ENCODE measurements at places on chromosomes 4 and X.

GRCh38 chrX:70437921-70438665, 6.5 kb upstream of the DLG3 start:
- no peak for DNase-seq

GRCh38 chr4:74161666-74162450, 3.9 kb downstream of the MTHFD2L start:
- DNase-seq = no peak

GRCh38 chr4:40254608-40255392, 58.0 kb downstream of the RHOH start:
- DNase-seq = no peak

GRCh38 chrX:118047446-118048186, 69.0 kb downstream of the KLHL13 start:
- no peak for DNase-seq

DNA sequence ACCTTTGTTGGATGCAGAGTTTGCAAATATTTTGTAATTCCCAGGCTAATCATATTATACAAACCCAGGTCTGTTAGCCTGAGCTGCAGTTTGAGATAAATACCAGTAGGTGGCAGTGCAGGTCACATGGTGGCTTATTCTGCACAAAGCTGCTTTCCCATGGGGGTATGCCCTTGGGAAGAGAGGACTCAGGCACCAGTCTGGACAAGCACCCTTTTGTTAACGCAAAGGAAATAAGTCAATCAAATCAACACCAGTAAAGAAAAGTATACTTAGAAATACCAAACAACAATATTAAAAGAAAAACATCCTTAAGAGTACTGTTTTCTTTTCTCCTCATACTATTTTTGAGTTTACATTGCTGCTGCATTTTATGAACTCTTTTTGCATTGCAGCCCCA, 389.0 kb upstream of the ZFP42 start:
- no peak for DNase-seq

DNA sequence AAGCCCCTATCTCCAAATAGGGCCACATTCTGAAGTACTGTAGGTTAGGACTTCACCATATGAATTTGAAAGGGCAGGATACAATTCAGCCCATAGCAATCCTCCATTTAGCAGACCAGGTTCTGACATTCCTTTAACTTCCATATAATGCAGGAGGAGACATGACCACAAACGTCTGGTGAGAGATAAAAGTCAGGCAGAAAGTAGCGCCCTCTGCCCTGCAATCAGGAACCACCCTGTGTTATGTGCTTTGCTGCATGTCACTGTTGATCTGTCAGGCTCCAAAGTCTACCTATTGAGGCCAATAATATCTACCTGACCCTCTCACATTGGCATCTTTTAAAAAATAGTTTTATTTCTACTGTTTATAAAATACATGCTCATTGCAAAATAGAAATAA, 30.2 kb upstream of the SEPSECS start:
- no peak for DNase-seq

- DNase-seq = peak; percentile 88
Observed at GRCh38 chr4:53929955-53930798, 134.2 kb downstream of the CHIC2 start.

DNA sequence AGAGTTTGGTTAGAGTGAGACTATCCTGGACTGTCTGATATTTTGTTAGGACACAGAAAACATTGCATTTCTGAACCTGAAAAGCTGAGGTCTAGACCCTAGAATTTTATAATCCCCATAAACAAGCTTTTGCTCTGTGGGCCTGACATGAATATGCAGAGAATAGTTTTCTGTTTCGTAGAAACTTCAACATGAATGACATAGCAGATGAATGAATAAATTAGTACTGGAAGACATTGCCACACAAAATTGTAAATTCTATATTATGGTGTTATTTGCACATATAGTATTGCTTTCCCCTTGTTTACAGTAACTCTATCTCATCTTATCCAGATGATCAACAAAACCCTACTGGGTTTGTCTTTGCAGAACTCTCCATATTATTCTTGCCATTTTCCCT, 54.9 kb upstream of the MAML3 start:
- no peak for DNase-seq

DNA sequence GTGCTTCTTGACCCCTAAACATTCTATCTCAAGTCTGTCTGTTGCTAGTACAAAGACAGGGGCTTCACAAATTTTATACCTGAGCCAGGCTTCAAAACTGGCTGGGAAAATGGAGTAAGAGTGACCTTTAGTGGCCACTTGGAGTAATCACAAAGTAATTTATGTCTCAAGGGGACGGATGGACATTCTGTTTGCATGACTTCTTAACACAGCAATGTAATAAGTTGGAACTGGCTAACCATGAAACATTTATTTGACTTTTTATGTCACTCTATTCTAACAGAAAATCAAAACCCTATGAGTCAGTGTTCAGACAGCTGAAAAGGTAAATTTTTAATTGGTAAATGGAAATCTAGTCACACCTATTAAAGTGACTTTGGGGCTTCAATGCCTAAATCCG, 600.6 kb downstream of the ANKRD50 start:
- no peak for DNase-seq

DNA sequence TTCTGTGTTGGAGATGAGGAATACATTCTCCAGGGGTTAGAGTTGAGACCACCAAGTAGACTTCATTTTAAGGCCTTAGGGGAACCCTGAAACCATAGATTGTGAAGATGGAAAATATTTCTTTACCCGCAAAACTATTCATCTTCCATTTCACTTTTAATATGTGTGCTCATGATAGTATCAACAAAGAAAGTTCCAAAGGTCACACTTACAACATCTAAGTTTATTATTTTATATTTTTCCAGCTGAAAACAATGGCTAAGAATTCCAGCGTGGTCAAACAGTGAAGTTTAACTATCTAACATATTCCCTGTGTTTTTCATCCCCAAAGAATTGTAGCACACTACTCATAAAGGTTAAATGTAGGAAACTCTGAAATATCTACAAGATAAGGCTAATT, 214.5 kb upstream of the GIMD1 start:
- DNase-seq = no peak

DNA sequence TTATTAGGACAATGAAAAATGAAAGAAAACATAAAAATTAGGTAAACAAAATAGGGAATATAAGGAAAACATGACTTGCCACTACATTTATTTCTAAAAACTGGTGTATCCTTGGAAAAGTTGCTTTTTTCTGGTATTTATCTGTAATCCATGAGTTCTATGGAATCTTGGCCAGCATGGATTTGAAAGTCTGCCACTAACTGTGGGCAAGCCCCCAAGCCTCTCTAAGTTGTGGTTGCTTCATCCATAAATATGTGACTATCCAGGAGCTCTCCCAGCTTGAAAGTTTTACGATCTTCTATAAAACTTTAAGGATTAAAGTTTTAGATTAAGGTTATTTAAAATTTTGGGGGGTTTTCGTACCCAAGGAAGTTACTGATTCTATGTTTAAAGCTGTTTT, 21.8 kb downstream of the RPS6KA3 start:
- DNase-seq = no peak

DNA sequence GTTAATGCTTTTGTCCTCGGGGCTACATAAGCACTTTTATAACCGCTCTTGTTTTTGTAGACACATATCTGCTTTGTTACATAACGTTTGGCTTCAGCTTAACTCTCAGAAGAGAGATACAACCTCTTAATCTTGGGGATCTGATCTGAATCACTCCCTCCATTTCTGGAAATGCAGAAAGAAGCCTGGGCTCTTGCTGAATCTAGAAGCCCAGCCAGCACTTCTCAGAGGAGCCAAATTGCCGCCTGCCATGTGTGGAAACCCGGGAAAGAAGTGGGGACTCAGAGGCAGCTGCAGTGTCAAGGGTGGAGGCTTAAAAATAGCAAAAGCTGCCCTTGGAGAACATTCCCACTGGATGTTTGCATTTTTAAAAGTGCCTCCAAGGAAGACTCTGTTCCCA, 69.3 kb upstream of the LDB2 start:
- DNase-seq = peak; percentile 21

- DNase-seq = no peak
Observed at GRCh38 chr4:127732623-127733328, 2.6 kb downstream of the SLC25A31 start.

DNA sequence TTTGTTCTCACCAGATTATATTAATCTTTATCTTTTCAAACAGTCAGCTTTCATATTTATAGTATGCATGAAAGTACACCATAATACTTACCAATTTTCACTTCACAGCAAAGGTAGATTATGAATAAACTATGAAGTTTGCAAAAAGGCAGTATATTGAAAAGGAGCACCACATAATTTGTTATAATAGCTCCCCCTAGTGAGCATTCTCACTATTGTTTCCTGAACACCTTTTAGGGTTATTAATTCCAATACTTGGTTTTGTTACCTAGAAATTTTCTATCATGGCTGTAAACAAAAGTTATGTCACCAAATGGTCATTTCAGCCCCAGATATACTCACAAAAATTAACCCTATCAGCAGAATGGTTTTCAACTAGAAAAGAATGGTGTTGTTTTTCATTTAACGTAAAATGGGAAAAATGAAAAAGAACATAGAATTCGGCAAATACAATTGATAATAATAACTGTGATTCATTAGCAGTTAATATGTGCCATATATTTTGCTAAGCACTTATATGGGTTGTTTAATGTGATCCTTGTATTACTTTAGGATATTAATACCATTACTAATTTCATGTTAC, 30.2 kb upstream of the NKX6-1 start:
- no peak for DNase-seq

GRCh38 chr4:24244663-24245490, 339.5 kb downstream of the DHX15 start:
- DNase-seq = no peak

DNA sequence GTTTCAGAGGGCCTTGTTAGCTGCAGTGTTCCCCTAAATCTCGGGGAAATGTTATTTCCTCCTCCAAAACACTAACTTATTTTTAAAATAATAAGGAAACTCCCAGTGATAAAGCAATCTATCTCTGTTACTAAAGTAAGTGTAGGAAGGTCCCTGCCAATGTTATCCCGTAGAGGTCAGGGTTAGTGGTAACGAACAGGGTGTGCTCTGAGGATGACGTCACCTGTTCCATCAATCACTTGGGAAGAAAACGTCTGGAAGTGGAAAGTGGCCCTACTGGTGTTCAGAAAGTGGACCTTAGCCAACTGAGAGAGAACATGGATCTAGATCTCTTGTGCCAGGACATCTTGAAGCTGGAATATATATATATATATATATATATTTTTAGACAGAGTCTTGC, 249.5 kb downstream of the BCOR start:
- DNase-seq = no peak

DNA sequence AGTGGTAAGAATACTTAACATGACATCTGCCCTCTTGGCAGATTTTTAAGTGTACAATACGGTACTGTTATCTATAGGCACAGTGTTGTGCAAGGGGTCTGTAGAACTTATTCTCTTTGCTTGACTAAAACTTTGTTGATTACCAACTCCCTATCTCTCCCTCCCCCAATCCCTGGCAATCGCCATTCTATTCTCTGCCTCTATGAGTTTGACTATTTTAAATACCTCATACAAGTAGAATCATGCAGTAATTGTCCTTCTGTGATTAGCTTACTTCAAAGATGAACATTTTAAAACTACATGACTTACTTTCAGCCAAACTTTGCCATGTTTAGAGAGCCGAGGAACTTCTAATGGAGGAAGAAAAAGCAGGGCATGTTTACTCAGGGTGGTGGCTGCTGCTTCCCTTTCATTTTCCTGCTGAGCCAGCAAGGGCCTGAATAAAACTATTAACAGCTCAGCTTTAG, 62.4 kb downstream of the APOO start:
- DNase-seq = no peak

DNA sequence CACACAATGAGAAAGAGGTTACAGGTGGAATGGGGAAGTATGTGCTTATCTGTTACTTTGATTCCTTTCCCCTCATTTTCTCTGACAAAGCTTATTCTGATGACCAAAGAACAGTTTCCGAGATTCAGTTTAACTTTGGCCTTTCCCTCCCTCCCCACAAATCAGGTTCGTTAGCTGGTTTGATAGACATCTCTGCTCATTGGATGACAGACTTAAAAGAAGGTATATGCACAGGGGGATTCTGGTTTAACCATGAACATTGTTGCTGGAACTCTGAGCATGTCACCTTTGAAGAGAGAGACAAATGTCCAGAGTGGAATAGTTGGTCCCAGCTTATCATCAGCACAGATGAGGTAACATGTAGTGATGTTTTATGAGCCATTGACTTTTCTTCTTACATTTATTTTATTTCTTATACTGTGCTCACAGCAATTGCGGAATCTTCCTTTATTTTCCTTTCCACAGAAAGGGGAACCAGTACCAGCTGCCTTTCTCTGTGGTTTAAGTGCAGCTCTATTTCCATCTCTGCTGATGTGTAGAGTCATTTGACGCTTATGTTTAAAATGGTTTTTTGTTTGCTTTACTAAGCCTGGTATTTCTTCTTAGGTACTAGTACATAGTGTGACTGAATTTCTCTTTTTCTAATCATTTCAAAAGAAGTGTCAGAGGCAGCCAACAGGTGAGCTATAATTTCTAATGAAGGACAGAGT, 125.0 kb downstream of the AKAP4 start:
- no peak for DNase-seq

Data from osteocyte (in vitro differentiated cells).